ENCODE measurements at places on chromosomes 16 and 17.

- DNase-seq = no peak
Observed at GRCh38 chr17:73803964-73804435, 159.8 kb upstream of the SDK2 start.

GRCh38 chr17:65065906-65066305 is 9.4 kb upstream of the GNA13 start:
- no peak for DNase-seq

DNA sequence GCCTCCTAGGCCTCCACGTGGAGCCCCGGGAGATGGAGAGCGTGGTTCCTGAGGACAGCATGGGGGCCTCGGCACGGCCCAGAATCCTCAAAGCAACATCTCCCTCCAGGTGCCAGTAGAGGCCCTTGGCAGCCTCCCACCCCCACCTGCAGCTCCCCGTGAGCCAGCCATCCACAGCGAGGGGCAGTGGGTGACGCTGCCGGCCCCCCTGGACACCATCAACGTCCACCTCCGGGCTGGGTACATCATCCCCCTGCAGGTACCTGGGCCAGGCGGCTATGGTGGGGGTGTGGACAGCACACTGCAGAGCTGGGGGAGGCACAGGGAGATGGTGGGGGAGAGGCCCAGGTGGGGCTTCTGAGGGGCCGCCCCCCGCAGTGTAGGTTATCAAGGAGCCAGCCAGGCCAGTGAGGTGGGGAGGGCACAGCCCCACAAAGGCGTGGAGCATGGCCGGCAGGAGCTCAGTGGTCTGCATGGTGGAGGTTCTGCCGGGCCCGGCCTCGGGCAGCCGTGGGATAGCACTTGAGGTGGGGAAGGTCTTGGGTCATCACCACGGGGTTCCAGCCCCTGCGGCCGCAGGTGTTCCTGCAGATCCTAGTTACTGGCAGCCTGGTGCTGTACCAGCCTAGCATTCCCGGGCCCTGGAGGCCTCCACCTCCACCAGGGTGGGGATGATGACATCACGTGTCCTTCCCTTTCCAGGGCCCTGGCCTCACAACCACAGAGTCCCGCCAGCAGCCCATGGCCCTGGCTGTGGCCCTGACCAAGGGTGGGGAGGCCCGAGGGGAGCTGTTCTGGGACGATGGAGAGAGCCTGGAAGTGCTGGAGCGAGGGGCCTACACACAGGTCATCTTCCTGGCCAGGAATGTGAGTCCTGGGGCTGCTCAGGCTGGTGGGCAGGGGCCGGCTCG is 16.4 kb downstream of the GAA start:
- DNase-seq = no peak

DNA sequence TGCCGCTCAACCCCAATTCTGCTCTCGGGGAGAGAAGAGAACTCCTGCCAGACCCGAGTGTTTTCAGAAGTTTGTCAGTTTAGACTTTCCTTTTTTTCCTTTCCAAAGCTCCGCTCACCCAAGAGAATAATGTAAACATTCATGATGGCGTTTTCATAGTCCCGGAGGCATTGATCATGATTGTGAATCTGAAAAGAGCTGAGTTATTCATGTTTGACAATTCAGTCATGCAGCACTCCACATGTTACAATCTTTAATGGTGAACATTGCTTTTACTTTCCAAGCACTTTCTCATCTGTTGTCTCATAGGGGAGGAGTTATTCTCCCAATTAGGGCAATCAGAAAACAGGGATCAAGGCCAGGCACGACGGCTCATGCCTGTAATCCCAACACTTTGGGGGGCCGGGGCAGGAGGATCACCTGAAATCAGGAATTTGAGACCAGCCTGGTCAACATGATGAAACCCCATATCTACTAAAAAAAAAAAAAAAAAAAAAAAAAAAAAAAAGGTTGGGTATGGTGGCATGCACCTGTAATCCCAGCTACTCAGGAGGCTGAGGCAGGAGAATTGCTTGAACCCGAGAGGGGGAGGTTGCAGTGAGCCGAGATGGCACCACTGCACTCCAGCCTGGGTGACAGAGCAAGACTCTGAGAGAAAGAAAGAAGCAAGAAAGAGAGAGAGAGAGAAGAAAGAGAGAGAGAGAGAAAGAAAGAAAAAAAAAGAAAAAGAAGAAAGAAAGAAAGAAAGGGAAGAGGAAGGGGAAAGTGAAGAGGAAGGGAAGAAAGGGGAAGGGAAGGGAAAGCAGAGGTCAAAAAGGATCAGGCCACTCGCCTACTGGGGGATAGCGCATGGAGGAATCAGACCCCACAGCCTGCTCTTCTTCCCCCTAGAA is 70.0 kb upstream of the TNRC6C start:
- peak; percentile 34 for DNase-seq

DNA sequence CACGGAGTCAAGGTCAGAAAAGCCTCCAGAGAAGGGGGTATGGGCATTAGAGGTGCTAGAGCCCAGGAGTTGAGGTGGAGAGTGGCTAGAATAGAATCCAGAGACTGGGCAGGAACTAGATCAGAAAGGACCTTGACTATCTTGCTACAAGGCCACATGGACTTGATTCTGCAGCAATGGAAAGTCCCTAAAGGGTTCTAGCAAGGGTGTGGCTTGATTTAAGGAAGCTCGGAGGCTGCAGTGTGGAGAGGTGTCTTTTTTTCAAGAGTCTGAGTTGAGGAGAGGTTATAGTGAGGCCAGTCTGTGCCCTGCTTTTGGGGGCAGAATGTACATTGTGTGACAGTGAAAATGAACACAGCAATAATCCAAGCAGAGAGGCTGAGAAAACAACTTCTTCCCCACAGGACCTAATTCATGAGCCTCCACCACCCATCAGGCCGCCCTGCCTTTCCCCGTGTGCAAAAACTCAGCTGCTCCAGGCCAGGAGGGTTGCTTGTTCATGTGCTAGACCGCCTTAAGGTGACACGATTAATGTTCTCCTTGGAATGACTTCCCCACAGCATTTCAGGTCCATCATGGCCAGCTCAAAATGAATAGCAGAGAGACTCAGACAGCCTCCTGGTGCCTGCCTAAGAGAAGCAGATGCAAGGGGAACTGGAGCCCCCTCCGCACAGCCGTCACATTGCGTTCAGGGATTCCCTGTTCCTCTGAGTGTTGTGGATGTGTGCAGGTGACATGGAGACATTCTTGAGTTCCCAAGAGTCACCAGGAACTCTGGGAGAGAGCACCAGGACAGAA is 8.7 kb upstream of the BEAN1 start:
- DNase-seq = no peak

DNA sequence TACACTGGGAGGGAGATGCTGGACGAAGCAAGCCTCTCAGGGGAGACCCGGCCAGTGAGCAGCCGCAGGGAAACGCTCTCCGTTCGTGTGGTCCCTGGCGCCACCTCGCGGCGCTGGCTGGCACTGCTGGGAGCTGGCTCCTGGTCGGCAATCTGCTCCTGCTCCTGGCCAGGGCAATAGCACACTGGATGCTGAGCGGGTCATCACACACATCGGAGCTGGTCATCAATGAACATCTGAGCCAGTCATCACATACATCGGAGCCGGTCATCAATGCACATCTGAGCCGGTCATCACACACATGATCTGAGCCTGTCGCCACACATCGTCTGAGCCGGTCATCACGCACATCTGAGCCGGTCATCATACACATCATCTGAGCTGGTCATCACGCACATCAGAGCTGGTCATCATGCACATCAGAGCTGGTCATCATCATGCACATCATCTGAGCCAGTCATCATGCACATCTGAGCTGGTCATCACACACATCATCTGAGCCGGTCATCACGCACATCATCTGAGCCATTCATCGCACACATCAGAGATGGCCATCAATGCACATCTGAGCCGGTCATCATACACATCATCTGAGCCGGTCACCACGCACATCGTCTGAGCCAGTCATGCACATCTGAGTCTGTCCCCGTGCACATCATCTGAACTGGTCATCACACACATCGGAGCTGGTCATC is 217.3 kb downstream of the RBFOX3 start:
- peak; percentile 94 for DNase-seq

- peak; percentile 34 for DNase-seq
Observed at GRCh38 chr16:47258874-47259461, 115.2 kb upstream of the NETO2 start.

DNA sequence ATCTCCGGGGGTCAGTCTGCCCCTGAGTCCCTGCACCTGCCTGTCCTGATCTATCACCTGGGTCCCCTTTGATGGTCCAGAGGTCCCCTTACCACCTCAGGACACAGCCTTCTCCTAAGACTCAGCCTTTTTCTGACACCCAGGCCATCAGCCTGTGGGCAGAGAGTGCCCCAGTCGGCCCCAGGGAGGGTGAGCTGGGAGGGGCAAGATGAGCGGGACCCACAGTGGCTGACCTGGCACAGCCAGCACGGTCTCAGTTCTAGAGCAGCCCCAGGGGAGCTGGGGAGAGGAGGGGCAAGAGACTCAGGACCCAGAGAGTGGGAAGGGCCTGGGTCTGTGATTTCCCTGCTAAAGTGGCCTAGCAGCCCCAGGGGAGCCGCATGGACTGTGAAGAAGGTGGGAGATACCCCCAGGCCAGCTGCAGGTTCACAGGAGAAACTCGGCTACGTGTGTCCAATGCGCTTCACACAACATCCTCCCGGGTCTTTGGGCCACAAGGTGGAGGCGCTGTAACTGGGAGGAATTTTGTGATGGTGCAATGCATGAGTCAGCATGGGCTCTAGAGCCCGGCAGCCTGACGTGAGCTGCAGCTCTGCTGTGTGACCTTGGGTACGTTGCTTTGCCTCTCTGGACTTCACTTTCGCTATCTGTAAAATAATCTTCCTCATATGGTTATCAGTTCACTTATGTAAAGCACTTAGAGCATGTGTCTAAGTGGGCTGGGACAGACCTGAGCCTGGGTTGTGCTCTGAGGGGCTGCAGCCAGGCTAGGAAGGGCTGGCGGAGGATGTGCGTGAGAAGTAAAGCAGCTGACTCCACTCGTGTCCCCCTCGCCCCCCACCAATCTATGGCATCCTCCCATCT is 67.2 kb upstream of the LHX1 start:
- DNase-seq = no peak

DNA sequence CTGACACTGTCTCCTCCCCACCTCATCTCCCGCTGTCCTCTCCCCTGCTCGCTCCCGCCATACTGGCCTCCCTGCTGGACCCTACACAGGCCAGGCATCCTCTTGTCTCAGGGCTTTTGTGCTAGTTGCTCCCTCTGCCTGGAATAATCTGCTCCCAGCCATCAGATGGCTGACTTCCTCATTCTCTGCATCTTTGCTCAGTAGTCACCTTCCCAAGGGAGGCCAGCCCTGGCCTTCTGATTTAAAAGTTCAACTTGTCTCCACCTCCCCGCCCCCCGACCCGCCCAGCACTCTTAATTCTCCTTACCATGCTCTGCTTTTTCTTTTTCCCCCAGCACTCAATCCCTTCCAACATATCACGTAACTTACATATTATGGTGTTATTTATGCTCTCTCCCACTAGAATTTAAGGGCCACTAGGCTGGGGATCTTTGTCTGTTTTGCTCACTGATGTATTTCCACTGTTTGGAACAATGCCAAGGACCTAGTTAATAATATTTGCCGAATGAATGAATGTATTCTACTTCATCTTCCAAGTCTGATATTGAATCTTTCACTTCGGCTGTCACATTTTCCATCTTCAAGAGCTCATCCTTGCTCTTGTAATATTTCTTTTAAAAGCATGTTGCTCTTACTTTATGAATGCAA is 178.3 kb downstream of the CDK5R1 start:
- no peak for DNase-seq

- no peak for DNase-seq
Observed at GRCh38 chr17:10633738-10634379, 23.2 kb downstream of the MYH3 start.

GRCh38 chr17:9987779-9988585 is 82.9 kb upstream of the RCVRN start:
- peak; percentile 75 for DNase-seq

GRCh38 chr17:60091109-60091508 is 12.4 kb upstream of the HEATR6 start:
- DNase-seq = no peak

DNA sequence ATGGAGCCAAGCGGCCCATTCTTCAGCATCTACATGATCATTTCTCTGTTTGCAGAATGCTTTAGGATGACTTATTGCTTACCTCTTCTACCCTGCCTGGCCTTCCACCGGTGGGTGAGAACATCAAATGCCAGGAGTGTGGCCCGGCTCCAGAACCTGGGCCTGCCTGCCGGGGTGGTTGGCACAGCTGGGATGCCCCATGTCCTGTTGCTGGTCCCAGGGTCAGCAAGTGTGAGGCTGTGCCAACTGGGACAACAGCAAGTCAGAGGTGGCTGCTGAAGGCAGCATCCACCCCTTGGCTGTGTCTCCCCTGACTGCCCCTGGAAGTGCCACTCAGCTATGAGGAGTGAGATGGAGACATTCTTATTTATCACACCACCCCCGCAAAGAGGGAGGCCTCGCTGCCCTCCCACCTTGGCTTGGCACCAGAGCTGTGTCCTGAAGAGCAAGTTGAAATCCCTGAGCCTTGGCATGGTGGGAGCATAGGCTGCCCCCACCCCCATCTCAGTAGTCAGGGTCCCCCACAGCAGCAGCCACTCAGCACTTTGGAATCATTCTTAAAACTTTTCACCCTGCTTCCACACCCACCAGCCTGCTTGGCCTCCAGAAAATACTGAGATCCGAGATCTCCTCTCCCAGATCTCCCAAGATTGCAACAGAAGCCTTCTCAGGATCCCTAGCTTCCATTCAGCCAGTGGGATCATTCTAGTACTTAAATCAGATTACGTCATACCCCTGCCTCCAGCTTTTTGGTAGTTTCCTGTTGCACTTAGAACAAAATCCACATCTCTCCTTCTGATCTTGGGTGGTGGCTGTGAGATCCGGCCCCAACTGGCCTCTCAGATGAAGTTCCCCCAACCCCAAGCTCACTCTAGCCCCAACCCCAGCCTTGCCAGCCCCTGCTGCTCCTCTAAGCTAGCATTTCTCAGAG is 127.5 kb downstream of the SOCS1 start:
- DNase-seq = peak; percentile 71

- no peak for DNase-seq
Observed at GRCh38 chr16:15925631-15926030, 23.8 kb upstream of the ABCC1 start.

- no peak for DNase-seq
Observed at GRCh38 chr16:6160303-6160702, 1062.7 kb upstream of the EEF2KMT start.

GRCh38 chr16:10242097-10242496 is 59.9 kb upstream of the GRIN2A start:
- no peak for DNase-seq

- no peak for DNase-seq
Observed at GRCh38 chr17:45029758-45030423, 21.5 kb downstream of the DCAKD start.

DNA sequence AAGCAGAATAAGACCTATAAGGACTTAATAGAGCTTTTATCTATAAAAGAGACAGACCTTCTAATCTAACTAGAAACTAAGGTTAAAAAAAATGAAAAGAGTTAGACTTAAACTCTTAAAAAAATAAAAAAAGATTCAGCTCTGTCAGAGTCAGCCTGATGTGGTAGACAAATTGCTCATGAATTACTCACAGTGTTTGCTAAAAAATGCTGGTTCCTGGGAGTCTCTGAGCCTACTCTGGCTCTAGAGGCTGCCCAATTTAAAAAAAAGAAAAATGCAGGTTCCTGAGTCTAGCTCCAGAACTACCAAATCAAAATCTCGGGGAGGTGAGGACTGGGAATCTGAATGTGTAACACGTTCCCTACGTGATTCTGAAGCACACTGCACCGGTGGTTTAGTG is 18.1 kb downstream of the SOST start:
- peak; percentile 81 for DNase-seq

- DNase-seq = peak; percentile 69
Observed at GRCh38 chr17:82272495-82273326, 789 bp downstream of the CSNK1D start.
